ENCODE measurements at places on chromosomes 3 and 15.

GRCh38 chr3:98901119-98901391 lies 440 bp downstream of the DCBLD2 start:
- peak; percentile 52 for DNase-seq

DNA sequence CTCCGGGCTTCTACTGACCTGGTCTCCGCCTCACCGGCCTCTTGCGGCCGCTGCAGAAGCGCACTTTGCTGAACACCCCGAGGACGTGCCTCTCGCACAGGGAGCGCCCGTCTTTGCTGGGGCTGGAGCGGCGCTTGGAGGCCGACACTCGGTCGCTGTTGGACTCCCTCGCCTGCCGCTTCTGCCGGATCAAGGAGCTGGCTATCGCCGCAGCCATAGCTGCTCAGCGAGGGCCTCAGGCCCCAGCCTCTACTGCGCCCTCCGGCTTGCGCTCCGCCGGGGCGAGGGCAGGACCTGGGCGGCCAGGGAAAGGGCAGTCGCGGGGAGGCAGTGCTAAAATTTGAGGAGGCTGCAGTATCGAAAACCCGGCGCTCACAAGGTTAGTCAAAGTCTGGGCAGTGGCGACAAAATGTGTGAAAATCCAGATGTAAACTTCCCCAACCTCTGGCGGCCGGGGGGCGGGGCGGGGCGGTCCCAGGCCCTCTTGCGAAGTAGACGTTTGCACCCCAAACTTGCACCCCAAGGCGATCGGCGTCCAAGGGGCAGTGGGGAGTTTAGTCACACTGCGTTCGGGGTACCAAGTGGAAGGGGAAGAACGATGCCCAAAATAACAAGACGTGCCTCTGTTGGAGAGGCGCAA lies 319.2 kb downstream of the FGF12 start:
- no peak for DNase-seq

GRCh38 chr15:66682246-66682645 lies 19.8 kb upstream of the SMAD6 start:
- no peak for DNase-seq

DNA sequence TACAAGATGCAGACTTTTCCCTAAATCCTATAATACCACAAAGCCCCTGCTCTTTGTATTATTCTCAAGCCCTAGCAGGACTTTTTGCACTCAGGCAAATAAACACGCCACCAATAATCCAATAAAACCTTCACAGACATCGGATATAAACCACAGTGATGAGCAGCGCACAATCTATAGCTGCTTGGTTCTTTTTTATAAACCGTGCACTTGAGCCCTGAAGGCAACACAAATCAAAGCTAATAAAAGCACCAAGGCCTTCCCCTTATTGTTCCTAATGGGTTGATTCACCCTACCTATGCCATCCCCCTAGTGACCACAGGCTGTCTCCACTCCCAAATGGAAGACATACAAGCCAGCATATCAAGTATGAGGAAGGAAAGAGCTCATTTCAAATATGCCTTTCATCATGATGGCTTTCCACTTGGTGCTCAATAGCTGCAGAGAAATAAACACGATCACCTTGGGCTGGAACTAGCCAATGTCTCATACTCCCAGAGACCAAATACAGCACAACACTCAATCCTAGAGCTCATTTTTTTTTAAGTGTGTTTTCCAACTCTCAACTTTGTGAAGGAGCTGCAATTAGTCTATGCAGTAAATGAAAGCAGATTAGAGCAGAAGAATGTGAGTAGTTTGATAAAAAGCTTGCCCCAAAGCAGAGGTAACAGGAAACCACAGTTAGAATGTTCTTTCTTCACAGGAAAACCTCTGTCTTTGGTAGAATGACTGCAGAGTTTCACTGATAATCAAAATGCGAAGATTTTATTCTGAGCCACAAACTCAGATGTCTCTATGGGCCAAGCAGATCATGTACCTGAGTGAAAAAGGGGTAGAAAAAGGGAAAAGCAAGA lies 573.9 kb downstream of the AGBL1 start:
- no peak for DNase-seq

DNA sequence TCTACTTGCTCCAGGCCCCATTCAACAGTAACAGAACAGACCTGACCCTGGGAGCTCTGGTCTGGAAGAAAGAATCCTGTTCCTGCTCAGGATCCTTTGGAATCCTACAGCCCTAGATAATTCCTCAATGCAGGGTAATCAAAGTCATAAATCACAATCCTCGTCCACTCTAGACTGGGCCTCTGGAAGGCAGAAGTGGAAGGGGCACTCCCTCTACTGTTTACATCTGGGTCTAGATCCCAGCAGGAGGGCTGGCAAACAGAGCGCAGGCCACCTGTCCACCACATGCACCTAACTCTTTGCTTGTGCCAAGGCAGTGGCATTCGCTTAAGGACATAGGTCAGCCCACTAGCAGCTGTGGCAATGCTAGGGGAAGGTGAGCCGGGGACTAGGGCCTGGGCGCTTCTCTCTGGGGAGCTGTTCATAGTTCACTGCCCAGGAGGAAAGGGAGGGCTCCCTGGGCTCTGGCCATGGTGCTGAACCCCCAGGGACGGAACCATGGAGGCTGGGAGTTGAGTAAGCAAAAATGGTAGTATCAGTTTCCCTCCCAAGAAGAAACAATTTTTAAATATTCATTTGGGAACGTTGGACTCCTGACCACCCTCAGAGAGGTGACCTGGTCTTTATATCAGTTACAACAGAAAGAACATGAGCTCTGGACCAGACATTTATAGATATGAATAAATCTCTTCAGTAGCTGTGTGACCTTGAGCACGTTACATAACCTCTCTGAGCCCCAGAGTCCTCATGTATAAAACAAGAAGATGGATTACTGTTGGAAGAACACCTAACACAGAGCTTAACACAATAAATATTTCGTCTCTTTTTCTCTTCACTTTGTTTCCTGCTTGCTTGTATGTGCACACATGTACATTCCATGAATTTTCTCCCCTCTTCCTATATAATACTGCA lies 90.2 kb downstream of the NTRK3 start:
- DNase-seq = peak; percentile 38

GRCh38 chr15:93894438-93895036 lies 336.8 kb upstream of the MCTP2 start:
- DNase-seq = no peak

Data from AG08395 (cell line).